ENCODE measurements at places on chromosomes 6 and 20.

GRCh38 chr6:35356391-35356790 lies 14.0 kb downstream of the PPARD start:
- no peak for DNase-seq

DNA sequence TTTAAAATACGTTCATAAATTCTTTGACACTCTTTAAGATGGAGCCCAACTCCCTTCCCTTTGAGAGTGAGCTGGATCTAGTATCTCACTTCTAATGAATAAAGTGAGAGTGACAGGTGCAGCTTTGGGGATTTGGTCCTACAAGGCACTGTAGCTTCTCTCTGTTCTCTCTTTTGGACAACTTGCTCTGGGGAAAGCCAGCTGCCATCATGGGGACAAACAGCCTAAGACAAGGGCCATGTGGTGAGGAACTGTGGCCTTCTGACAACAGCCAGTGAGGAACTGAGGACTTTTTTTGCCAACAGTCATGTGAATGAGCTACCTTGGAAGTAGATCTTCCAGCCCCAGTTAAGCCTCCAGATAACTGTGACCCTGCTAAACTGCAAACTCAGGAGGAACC lies 272.8 kb upstream of the AGPAT4 start:
- DNase-seq = no peak

- DNase-seq = no peak
These were observed 22.0 kb upstream of the QKI start for GRCh38 chr6:163392533-163392932.

GRCh38 chr6:157184202-157185015 lies 138.9 kb downstream of the TMEM242 start:
- peak; percentile 82 for DNase-seq

GRCh38 chr20:62686869-62687830 lies 21.5 kb upstream of the NTSR1 start:
- DNase-seq = no peak

DNA sequence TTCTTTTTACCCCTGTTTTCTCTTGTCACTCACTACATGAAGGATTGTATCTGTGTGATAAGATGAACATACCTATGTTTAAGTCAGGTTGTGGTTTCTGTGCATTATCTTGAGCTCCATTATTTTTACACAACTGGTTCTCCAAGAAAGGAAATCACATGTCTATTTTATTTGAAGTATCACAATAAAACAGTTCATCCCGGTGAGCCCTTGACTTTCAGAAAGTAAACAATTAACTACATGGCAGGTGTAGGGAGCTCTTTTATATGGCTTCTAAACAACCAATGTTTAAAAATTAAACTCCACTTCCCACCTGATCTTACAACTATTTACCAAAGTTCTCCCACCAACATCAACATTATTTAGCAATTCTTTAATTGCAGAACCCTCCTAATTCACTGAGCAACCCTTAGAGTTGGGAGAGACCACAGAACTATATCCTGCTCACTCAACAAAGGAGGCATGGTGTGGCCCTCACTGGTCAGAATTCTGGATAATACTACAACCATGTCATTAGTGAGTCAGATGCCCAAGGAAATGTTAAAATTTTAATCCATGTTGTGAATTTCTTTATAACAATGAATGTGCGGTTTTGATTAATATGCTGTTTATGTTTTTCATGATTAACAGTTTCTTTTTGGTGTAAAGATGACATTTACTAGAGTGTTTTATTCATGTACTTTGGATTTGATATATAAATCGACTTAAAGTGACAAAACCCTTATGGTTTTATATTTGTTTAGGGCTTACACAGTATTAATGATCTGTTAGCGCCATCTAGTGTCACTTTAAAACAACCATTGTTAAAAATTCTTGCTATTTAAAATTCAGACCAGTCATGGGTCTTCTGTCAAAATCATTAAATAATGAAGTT lies 50.0 kb upstream of the SCGN start:
- no peak for DNase-seq

- DNase-seq = no peak
These were observed 30.3 kb upstream of the MAS1 start for GRCh38 chr6:159860482-159860881.

DNA sequence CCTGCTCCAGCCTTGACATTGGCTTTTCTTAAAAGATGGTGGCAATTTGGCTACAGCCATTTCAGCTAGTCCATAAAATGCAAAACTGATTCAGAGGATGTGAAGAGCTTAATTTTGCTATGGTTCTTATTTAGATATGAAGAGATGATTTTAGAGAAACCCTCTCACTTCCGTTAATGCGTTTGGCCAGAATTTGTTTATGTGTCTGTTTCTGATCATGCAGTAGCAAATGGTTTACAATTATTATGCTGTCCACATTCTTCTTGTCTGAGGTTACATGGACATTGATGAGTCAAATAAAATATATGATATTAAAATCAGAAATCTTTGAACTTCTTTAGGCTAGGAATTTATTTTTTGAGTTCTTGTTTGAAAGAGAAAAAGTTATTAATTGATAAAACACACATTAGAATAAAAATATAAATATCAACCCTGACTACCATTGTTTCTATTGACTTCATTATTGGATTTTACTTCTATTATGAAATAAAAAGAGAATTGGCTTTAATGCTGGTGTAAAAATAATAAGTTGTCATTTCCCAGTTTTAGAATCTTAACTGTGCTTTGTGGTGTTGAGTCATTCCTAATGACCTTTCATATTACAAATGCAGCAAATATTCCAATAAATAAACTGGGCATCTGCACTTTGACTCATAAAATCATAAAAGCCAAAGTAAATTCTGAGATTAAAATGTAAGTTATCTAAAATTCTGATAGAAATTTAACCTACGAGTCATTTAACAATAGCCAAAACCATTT lies 1286.0 kb upstream of the GJE1 start:
- DNase-seq = no peak

DNA sequence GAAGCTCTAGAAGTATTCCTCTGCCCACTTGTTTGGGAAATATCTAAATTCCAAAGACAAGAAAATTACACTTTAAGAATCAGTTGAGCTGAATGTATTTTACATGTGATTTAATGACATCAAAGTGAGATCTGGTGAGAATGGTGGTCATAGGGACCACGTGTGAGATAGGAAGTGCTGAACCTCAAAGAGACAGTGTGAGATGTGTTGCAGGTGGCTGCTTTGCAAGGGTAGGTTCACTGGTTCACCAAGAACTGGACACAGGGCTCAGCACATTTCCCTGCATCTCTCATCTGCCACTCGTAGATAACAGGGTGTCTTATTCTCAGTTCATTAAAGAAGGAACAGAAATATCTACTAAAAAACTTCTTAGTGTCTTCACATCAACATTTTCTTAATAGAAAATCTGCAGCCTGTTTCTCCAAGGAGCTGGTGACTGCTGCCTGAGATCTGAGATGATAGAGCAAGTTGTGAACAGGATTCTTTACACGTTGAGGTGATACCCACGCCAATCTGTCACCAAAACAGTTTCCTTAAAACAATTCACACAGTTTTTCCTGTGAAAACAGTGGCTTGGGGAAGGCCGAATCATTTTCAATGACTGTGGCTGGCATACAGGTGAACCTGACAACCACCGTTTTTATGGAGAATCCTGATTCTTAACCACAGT lies 7.2 kb downstream of the CCR6 start:
- DNase-seq = no peak

- no peak for DNase-seq
These were observed 47.5 kb downstream of the PIGU start for GRCh38 chr20:34629342-34629741.

DNA sequence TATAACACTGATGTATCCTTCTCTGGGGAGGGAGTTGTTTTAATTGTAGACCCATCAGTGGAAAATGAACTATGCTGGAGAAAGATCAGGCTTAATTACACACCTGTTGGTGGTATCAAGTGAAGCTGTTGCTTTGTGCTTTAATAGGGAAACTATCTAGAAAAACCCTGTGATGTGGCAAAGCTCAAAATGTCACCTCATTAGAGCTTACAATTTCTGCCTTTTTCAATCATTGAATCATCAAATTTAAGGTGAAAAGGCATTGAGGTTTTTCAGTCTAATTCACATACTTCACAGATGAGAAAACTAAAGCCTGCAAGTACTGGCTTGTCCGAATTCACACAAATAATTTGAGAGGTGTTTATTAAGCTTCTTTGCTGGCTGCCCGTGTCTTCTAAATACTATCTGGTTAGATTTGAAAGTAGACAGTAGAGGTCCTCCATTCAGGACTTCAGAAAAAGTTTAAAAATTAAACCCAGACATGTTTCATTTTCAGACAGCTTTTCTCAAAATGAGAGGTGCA lies 143.3 kb upstream of the MAP3K7 start:
- no peak for DNase-seq

GRCh38 chr6:76615395-76615794 lies 542.9 kb upstream of the IMPG1 start:
- DNase-seq = no peak

DNA sequence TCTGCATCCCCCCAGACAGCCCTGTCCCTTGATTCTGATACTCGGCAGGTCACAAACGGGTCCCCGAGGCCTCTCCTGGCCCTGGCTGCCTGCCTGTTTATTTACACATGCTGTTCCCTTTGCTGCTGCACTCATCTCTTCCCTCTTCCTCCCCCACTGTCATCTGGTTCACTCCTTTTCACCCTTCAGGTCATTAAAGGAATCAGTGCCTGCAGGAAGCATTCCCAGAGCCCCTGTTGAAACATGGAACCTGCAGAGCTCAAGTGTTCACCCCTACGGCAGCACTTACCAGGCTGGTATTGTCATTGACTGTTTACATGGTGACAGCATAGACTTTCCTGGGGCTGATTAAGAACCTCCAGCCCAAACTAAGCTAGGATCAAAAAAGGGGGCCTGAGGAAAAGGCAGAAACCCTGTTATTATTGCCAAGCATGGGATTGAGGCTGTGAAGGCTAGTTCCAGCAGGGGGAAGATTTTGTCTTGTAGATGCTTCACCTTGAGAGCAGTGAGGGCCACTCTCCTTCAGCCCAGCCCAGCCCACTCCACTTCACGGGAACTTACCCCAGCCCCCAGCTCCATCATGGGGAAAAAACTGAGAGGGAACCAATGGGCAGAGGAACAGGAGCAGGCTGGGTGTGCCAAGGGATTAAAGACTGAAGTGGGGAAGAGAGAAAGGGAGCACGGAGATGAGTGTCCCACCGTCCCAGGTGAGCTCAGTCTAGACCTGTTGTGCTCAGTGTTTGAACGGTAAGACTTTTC lies 73.2 kb downstream of the JPH2 start:
- no peak for DNase-seq

DNA sequence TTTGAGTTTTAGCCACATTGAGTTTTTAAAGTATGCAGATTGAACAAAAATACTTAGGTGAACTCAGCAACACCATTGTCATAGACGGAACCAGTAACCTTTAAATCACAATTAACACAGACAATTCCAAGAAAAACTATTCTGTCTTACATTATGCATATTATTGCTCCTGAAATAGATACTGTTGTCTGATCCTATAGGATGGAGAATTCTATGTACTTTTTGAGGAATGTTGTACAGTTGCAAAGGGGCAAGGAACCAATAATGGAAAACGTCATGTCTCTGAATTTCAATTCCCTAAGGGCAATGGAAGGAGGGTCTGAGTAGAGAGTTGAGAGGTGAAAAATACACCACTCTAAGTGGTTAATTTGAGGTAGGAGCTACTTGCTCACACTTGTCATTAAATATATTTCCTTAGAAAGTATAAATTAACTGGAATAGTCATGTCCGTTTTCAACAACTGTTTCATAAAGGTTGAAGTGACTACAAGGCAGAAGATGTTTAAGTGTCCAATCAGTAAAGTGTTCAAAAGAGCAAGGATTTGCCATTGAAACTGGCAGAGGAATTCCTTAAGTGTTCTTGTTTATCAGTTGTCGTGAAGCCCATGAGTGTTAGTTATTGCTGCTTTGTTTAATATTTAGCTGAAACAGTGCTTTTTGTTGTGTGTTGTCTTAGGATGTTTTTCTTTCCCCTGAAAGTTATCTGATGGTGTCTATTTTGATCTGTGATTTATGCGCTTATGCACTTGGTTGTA lies 1.3 kb downstream of the NKAIN2 start:
- no peak for DNase-seq

DNA sequence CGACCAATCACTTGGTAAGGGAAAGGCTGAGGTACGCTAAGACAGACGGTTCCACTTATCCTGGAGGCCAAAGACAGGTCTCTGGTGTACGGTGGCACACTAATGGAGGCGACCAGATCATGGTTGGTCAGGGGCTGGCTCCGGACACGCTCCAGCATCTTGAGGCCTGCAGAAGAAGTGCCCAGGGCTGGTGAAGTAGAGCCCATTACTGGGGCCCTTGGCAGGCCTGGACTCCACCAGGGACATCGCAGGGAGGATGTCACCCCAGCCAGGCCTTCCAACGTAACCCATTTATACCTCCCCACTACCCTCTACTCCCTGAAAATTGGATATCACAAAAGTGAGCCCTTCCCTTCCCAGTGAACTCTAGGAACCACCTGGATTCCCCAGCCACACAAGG lies 16.2 kb downstream of the KHDC1L start:
- DNase-seq = no peak

- no peak for DNase-seq
These were observed 103.9 kb downstream of the AIG1 start for GRCh38 chr6:143164565-143165105.

DNA sequence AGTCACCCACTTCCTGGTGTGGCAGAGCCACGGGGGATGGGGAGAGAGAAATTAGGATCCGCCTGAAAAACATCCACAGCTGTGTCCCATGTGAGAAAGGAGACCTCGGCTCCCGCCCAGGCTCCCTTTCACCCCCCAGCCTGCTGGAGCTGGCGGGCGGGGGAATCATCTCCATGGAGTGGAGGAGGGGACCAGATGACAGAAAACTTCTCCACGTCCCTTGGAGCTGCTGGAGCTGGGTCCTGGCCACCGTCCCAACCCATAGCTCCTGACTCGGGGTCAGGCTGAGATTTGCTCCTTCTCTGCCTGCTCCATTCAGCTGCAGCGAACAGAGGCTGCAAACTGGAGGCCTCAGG lies 113.8 kb downstream of the CEBPB start:
- DNase-seq = peak; percentile 65

GRCh38 chr20:38789503-38790199 lies 15.8 kb upstream of the PPP1R16B start:
- no peak for DNase-seq

DNA sequence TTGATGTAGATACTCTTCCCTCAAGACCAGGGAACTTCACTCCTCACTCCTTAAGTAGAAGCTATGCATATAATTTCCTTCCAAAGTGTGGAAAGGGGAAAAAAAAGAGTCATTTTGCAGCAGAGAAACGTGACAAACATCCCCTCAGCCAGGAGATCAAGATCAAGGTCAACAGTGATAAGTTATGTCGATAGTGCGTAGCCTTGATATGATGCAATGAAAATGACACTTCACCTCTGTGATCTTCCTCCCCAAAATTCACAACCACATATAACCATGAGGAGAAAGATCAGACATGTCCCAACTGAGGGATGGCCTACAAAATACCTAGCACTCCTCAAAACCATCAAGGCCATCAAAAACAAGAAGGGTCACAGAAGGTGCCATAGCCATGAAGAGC lies 160.4 kb upstream of the MYLIP start:
- DNase-seq = no peak
